ENCODE measurements at places on chromosomes 11 and 22. TPM values are rescaled to one million over a fixed set of nuclear protein-coding genes. Genes with fewer than 3 reads are reported as not detected.
A peak's percentile ranks its signal among the peaks of the same experiment; 100 is the strongest.

OR4C45 gene
- total RNA-seq: not detected

KRTAP5-1 gene
- not detected for total RNA-seq

BACE1 gene
- total RNA-seq: not detected

MYBPC3 gene
- 0.46 TPM for total RNA-seq

OLFML1 gene
- not detected for total RNA-seq

GRCh38 chr22:36965696-36966095, 52.3 kb downstream of the CSF2RB start:
- no peak for DNase-seq
- no peak overlapping the region for H3K4me3 ChIP-seq
- H3K4me1 ChIP-seq: no peaks in the 10 kb centered on the region
- no peaks in the 10 kb centered on the region for H3K36me3 ChIP-seq
- H3K27ac ChIP-seq: no peak overlapping the region

DNA sequence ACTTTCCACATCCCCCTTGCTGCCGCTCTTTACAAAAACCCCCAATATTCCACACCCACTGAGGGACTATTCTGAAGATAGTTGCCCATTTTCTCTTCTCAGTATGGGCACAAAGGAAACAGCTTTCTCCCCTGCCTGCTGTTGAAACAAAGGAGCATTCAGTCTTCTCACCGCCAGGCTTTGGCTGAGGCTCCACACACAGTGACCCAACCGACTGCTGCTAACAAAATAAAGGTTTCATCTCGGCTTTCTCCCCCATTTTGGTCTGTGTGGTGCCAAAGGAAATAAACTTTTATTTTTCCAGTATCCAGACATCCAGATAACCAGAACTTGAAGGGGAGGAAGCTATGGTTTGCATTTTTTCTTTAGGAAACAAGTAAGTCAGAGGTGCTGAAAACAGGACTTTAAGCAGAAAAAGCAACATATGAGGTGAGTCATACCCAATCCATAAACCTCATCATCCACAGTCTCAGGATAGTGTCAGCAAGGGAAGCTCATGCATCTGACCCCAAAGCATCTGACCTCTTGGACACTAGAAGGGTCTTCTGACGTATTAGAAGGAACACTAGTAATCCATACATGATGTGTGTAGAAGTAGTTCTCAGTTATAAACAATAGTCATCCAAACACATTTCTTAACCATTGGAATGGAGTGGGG, 6.4 kb downstream of the CLMP start:
- DNase-seq: no peak
- H3K4me1 ChIP-seq: no peaks in the 10 kb centered on the region
- peaks cover 42% of the 10 kb centered on the region for H3K27me3 ChIP-seq
- no peak overlapping the region for H3K4me3 ChIP-seq

GRCh38 chr11:91136631-91137030, 913.8 kb upstream of the CHORDC1 start:
- DNase-seq: no peak
- H3K4me1 ChIP-seq: no peaks in the 10 kb centered on the region
- no peaks in the 10 kb centered on the region for H3K27me3 ChIP-seq
- H3K36me3 ChIP-seq: no peaks in the 10 kb centered on the region

DNA sequence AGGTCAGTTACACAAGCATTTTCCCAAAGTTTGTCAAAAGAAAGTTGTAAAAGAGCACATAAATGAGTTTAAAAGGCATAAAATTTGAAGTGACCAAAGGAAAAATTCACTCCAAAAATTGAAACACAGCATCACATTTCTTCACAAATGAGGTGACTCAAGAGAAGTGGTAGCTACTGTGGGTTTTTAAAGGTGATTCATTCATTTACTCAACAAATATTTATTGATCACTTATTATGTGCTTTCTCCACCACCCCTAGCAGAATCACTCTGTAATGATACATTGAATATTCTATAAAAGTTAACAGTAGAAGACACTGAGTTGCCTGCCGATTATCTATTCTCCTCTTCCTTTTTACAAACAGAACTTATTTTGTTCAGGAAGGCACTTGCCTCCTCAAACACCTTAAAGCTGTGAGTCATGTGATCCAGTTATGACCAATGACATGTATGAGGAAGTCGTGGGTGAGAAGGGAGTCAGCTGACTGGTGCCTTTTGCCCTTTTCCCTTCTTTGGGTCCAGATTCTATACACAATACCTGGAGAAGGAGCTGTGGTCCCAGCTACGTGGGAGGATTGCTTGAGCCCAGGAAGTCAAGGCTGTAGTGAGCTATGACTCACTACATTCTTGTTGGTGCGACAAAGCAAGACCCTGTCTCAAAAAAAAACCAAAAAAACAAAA, 67.7 kb upstream of the CLNS1A start:
- H3K4me3 ChIP-seq: no peak overlapping the region
- no peak for DNase-seq
- peaks cover 11% of the 10 kb centered on the region for H3K4me1 ChIP-seq
- no peak overlapping the region for H3K27ac ChIP-seq

- H3K27me3 ChIP-seq: peaks cover 19% of the 10 kb centered on the region
- H3K27ac ChIP-seq: no peak overlapping the region
- H3K36me3 ChIP-seq: no peaks in the 10 kb centered on the region
- H3K4me1 ChIP-seq: no peaks in the 10 kb centered on the region
- no peak overlapping the region for H3K4me3 ChIP-seq
Measured at GRCh38 chr11:118108513-118108912, 21.8 kb upstream of the SMIM35 start.

DNA sequence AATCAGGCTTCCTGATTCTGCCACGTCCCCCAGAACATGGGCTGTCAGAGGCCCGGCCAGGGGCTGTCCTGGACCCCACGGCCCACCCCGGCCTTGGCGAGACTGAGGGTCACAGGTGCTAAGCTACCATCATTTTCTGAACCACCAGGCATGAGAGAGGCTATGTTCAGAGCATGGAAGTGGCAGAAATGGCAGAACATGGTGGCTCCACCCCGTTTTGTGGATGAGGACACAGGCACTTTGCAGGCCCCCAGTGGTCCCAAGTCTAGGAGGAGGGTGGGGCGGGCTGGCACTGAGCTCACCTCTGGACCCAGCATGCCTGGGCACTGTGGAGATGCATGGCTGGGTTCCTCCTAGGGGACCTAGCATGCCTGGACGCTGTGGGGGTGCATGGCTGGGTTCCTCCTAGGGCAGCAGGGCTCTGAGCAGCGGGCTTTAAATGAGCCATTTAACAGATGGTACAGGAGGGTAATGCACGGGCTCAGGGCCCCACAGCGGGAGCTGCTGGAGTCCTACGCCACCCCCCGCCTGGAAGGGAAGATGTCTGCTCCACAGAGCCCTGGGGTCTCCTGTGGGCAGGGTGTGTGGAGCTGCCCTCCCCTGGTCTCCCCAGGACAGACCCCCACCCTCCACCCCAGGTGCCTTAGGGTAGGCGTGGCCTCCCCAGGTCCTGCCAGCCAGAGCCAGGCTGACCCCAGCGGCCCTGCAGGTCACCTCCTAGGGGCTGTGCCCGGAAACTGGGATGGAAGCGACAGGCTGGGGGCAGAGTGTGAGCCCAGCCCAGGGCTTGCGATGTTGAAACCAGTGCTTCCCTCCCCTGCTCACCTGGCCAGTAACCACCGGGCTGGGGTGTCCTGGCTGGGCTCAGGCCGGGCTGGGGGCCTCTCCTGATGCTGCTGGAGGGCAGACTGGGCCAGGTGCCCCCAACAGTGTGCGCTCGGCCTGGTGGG, 6.1 kb upstream of the MUC5AC start:
- peaks cover 5% of the 10 kb centered on the region for H3K4me1 ChIP-seq
- H3K27me3 ChIP-seq: peaks cover 4% of the 10 kb centered on the region
- H3K4me3 ChIP-seq: no peak overlapping the region
- H3K36me3 ChIP-seq: no peaks in the 10 kb centered on the region
- H3K27ac ChIP-seq: no peak overlapping the region

- H3K4me1 ChIP-seq: peaks cover 76% of the 10 kb centered on the region
- no peaks in the 10 kb centered on the region for H3K27me3 ChIP-seq
- H3K36me3 ChIP-seq: no peaks in the 10 kb centered on the region
- peak overlapping the region; percentile 62 for H3K4me3 ChIP-seq
Measured at GRCh38 chr22:22422629-22423112, 85.9 kb downstream of the ZNF280B start.

DNA sequence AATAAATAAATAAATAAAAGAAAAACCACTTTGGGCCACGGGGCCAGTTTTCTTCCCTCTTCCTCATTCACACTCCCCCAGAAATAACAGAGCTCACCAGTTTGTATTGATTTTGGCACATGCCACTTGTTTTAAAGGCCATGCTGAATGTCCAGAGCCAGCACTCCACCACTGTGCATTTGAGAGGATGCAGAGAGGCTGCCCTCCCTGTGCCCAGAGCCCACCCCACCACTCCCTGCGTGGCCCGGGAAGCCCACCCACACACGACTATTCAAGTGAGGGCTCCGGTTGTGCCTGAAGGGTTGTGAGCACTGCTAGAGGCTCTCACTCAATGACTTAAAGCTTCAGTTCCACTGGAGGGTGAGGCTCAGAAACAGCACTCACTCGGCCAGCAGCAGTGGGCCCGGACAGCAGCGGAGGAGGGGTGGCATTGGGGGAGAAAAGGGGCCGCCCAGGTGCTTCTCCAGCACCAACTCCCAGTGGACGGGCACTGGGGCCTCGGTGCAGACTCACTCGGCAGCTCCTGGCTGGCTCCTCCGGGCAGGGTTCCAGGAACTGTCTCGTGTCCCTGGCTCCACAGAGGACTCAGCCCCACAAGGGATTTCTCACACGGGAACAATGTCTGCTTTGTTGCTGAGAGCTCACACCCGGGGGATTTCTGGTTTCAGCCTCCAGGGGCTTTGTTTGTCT, 112.7 kb downstream of the SHANK2 start:
- no peak for DNase-seq
- no peaks in the 10 kb centered on the region for H3K36me3 ChIP-seq
- no peak overlapping the region for H3K27ac ChIP-seq
- no peak overlapping the region for H3K4me3 ChIP-seq

DNA sequence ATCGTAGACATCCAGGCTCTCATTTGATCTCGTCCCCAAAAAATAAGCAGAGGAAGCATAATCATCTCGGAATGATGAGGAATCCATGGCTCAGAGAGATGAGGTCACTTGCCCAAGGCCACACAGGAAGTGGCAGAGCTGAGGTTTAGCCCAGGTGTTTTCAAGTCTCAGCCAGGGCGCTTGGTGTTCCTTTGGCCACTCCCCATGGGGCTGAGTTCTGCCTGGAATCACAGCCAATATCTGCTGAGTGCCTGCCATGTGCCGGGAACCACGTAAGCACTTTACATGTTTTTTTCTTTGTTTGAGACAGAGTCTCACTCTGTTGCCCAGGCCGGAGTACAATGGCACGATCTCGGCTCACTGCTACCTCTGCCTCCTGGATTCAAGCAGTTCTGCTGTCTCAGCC, 29.5 kb upstream of the MYH9 start:
- H3K4me3 ChIP-seq: no peak overlapping the region
- H3K27ac ChIP-seq: no peak overlapping the region
- H3K27me3 ChIP-seq: no peaks in the 10 kb centered on the region
- H3K4me1 ChIP-seq: peaks cover 46% of the 10 kb centered on the region

GRCh38 chr11:94727819-94728218, 40.3 kb upstream of the AMOTL1 start:
- H3K27ac ChIP-seq: no peak overlapping the region
- peaks cover 9% of the 10 kb centered on the region for H3K27me3 ChIP-seq
- H3K36me3 ChIP-seq: no peaks in the 10 kb centered on the region
- DNase-seq: no peak

GRCh38 chr11:78453140-78453935, 35.7 kb upstream of the GAB2 start:
- H3K27ac ChIP-seq: peak overlapping the region; percentile 73
- peaks cover 38% of the 10 kb centered on the region for H3K4me1 ChIP-seq
- H3K27me3 ChIP-seq: no peaks in the 10 kb centered on the region
- peaks cover 15% of the 10 kb centered on the region for H3K36me3 ChIP-seq
- H3K4me3 ChIP-seq: no peak overlapping the region
- DNase-seq: no peak

GRCh38 chr11:116257092-116257491, 515.7 kb downstream of the BUD13 start:
- H3K4me1 ChIP-seq: no peaks in the 10 kb centered on the region
- no peaks in the 10 kb centered on the region for H3K36me3 ChIP-seq
- H3K4me3 ChIP-seq: no peak overlapping the region
- DNase-seq: no peak
- H3K27me3 ChIP-seq: no peaks in the 10 kb centered on the region
- no peak overlapping the region for H3K27ac ChIP-seq

GRCh38 chr11:72524711-72525110, 90.4 kb upstream of the CLPB start:
- H3K4me3 ChIP-seq: no peak overlapping the region
- no peak overlapping the region for H3K27ac ChIP-seq
- H3K27me3 ChIP-seq: peaks cover 5% of the 10 kb centered on the region
- H3K4me1 ChIP-seq: peaks cover 5% of the 10 kb centered on the region

DNA sequence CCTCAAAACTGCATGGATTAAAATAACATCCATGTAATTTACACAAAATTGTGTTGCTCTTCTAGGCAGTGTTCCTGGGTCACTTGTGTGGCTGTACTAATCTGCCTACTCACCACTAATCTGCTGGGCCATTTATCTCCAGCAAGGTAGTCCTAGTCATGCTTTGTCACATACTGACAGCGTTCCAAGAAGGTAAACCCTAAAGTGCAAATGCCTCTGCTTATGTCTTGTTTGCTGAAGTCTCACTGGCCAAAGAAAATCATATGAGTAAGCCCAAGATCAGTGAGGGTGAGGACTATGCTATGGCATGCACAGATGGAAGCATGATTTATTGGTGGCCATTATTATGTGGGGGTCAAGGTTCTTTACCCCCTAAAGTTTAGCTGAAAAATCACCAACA, 630.2 kb upstream of the LUZP2 start:
- no peaks in the 10 kb centered on the region for H3K27me3 ChIP-seq
- H3K4me1 ChIP-seq: no peaks in the 10 kb centered on the region
- no peaks in the 10 kb centered on the region for H3K36me3 ChIP-seq
- no peak overlapping the region for H3K4me3 ChIP-seq
- no peak for DNase-seq
- no peak overlapping the region for H3K27ac ChIP-seq

DNA sequence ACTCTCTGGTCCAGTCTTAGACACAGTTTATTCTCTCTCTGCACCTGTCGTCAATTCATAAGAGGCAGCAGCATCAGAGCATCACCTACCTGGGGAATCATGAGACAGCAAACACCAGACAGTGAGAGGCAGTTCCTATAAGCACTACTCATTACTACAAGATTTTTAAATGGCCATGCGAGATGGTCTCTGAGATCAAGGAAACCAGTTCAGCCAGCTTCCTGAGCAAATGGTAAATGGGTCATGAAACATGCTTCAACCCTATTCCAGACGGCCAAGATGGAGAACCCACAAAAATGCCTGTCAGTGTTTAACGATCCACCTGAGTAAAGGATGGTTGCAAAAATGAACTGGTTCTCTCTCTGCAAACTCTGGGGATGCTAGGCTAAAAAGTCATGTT, 52.9 kb downstream of the SYTL2 start:
- DNase-seq: no peak
- no peaks in the 10 kb centered on the region for H3K36me3 ChIP-seq
- H3K4me3 ChIP-seq: no peak overlapping the region
- peaks cover 2% of the 10 kb centered on the region for H3K4me1 ChIP-seq
